HS-27A (cell line): ENCODE measurements at places on chromosomes 11 and 22.

DNA sequence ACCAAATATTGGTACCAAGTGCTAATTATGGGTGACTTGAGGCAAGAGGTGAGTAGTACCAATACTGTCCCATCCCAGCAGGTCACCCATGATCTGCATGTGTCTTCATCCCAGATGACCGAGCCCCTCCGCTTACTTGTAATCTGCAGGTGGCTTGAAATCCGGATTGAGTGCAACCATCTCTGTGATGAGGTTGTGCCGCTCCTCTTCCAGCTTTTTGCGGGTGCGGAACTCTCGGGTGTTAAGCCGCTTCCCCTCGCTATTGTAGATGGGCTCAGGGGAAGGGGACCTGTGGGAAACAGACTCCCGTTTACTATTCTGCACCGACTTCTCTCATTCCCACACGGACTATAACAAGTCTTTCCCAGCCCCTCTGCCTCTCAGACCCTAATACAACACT, 8.2 kb downstream of the SF1 start:
- no peak for DNase-seq

- DNase-seq = no peak
Observed at GRCh38 chr11:10918275-10918674, 60.4 kb upstream of the ZBED5 start.

- DNase-seq = peak; percentile 54
Observed at GRCh38 chr11:46272816-46273427, 4.5 kb upstream of the CREB3L1 start.

DNA sequence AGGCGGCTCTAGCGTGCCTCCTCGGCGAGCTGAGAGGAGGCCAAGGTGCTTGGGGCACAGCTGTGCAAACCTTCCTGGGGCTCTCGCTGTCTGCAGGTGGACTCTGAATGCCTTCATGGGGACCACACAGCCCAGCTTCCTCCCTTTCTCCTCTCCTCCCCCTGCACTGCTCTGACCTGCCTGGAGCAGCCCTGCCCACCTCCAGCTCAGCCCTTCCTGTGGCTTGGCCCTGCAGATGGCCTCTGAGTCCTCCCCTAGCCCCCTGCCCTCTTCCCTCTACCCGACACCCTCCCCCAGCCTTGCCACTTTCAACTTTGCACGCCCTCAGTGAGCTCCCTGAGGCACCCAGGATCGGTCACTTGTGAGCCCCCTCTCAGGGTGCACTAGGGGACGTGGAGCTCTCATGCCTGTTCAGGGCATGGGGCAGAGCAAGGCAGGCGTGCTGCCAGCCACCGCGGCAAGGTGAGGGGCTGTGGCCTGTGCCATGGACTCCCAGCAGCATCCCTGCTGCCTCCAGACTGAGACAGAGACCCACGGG, 31.4 kb downstream of the PPM1F start:
- DNase-seq = no peak

DNA sequence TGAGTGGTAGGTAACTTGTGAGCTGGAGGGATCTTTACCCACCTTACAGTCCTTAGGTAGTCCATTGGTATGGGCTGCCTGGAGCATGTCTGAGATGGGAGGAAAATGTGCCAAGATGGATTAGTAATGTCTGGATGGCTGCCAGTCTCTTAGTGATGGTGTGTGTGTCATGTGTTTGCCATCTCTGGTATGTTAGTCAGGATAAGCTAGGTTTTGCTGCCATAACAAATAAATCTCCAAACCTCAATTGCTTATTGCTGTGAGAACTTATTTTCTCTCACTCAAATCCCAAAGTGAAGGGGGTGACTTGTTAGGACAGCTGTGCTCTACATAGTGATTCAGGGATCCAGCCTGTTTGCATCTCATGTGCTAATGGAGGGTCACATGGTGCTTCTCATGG, 40.9 kb upstream of the MYEOV start:
- peak; percentile 53 for DNase-seq

DNA sequence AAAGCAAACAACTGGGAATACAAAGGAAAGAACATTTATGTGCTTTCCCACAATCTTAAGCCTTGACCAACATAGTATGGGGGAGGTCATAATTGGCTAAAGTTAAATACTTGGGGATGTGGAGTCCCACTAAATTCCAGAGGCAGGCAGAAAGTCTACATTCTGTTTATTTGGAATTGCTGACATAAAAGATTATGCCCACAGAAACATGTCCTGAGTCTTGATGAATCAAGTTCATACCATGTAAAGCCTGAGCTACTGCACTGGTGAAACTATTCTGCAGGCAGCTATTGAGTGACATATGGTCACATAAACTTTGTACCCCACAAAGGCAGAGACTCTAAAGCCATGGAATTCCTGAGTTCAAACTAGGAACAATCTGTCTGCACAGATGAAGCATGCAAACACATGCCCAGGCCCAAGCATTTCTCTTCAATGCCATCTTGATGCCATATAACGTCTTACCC, 69.9 kb upstream of the CHRM4 start:
- DNase-seq = no peak

DNA sequence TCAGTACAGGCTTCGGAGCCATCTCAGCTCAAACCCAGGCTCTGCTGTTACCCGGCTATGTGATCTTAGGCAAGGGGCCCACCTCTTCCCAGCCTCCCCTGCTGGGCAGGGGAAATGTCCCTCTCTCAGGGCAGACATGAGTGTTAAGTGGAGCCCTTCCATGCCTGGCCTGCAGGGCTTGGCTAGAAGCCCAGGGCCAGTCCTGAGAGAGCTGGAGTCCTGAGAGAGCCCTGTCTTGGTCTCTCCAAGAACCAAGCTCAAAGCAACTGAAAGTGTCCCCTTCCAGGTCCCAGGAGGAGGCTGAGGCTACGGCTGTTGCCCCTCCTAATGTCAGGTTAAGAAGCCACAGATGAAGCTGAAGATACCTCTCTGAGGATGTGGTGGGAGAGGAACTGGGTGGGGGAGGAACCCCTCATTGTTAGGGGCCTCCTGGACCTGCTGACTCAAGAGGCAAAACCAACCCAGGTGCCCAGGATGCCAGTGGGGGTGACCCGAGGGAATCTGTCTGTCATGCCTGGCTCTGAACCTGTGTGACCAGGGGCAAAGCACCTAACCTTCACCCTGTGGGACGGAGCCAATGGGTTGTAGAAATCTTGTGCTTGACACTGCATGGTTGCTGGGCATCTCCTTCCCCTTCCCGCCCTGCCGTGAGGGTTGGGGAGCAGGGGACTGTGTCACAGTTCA, 4.2 kb downstream of the ZP1 start:
- no peak for DNase-seq

GRCh38 chr11:114149689-114150407, 90.3 kb downstream of the ZBTB16 start:
- DNase-seq = no peak

- no peak for DNase-seq
Observed at GRCh38 chr22:46501701-46502100, 35.7 kb downstream of the CELSR1 start.

GRCh38 chr11:3920148-3920852, 64.8 kb downstream of the STIM1 start:
- peak; percentile 79 for DNase-seq

- no peak for DNase-seq
Observed at GRCh38 chr11:209275-210121, 2.0 kb downstream of the RIC8A start.
